ENCODE measurements at places on chromosomes 13 and 19. TPM values are rescaled to one million over a fixed set of nuclear protein-coding genes. Genes with fewer than 3 reads are reported as not detected.

The IZUMO2 gene
- not detected for total RNA-seq

The RYR1 gene
- 2.5 TPM for total RNA-seq

The GARIN5A gene
- total RNA-seq, result 0.88 TPM

The ZNF223 gene
- total RNA-seq, result 0.73 TPM

The ZNF728 gene
- not detected for total RNA-seq

The EFNA2 gene
- total RNA-seq, result not detected

The VRK3 gene
- total RNA-seq, result 54.4 TPM

The SLC5A5 gene
- total RNA-seq, result 1.0 TPM

The ATP8B3 gene
- total RNA-seq, result 10.0 TPM

The DIAPH3 gene
- total RNA-seq, result 31.9 TPM

The PSG1 gene
- not detected for total RNA-seq

The ZNF780B gene
- 11.8 TPM for total RNA-seq

The ARHGAP45 gene
- 142 TPM for total RNA-seq

The ERVK3-1 gene
- 42.3 TPM for total RNA-seq

The OVOL3 gene
- total RNA-seq, result not detected

The NLRP11 gene
- total RNA-seq, result not detected

The CPAMD8 gene
- total RNA-seq, result 0.31 TPM

The ZSCAN4 gene
- total RNA-seq, result not detected

The ZNF44 gene
- total RNA-seq, result 7.5 TPM

The ZNF30 gene
- 3.7 TPM for total RNA-seq

The TMEM91 gene
- 4.5 TPM for total RNA-seq

The TBXA2R gene
- 0.36 TPM for total RNA-seq

The ZSCAN5A gene
- total RNA-seq, result 5.2 TPM

The CCDC97 gene
- 23.4 TPM for total RNA-seq

The SIGLEC7 gene
- total RNA-seq, result not detected

The FFAR3 gene
- total RNA-seq, result 1.1 TPM

The CLEC17A gene
- total RNA-seq, result 0.33 TPM

The MBD3L2 gene
- not detected for total RNA-seq

The CYP4F2 gene
- total RNA-seq, result not detected

The EDNRB gene
- not detected for total RNA-seq

The ZNF805 gene
- 6.9 TPM for total RNA-seq

The NUMBL gene
- total RNA-seq, result 14.0 TPM

The FCGBP gene
- 3.6 TPM for total RNA-seq

The THOP1 gene
- total RNA-seq, result 126 TPM

The DENND1C gene
- total RNA-seq, result 62.1 TPM

The UHRF1 gene
- total RNA-seq, result 118 TPM

The ZNF571 gene
- total RNA-seq, result 4.0 TPM

The SOHLH2 gene
- total RNA-seq, result not detected

The HOMER3 gene
- total RNA-seq, result 0.77 TPM

The KCTD12 gene
- 6.7 TPM for total RNA-seq

The TEX26 gene
- total RNA-seq, result not detected

The STAP2 gene
- total RNA-seq, result 9.4 TPM

The ATXN8OS gene
- total RNA-seq, result not detected
